T-cell (primary cell): ENCODE measurements at places on chromosomes 5 and 9. TPM values are rescaled to one million over a fixed set of nuclear protein-coding genes. Genes with fewer than 3 reads are reported as not detected.

Gene TICAM2
- 0.82 TPM for total RNA-seq

Gene PCDHB14
- total RNA-seq = not detected

Gene SPACA9
- 1.2 TPM for total RNA-seq

Gene NEUROG1
- total RNA-seq = not detected

Gene PCDHGB3
- 0.40 TPM for total RNA-seq

Gene PTPN3
- total RNA-seq = 0.05 TPM

Gene LECT2
- total RNA-seq = not detected

Gene S100Z
- 0.35 TPM for total RNA-seq

- no peaks in the 10 kb centered on the region for H3K4me1 ChIP-seq
- H3K4me3 ChIP-seq = no peak overlapping the region
- H3K36me3 ChIP-seq = no peaks in the 10 kb centered on the region
Measured at GRCh38 chr5:65020492-65020891, 251.8 kb downstream of the CWC27 start.

GRCh38 chr9:129617167-129617566 is 3.7 kb downstream of the C9orf50 start:
- no peak overlapping the region for H3K27ac ChIP-seq
- no peaks in the 10 kb centered on the region for H3K4me1 ChIP-seq
- peaks cover 58% of the 10 kb centered on the region for H3K27me3 ChIP-seq
- H3K4me3 ChIP-seq = no peak overlapping the region

DNA sequence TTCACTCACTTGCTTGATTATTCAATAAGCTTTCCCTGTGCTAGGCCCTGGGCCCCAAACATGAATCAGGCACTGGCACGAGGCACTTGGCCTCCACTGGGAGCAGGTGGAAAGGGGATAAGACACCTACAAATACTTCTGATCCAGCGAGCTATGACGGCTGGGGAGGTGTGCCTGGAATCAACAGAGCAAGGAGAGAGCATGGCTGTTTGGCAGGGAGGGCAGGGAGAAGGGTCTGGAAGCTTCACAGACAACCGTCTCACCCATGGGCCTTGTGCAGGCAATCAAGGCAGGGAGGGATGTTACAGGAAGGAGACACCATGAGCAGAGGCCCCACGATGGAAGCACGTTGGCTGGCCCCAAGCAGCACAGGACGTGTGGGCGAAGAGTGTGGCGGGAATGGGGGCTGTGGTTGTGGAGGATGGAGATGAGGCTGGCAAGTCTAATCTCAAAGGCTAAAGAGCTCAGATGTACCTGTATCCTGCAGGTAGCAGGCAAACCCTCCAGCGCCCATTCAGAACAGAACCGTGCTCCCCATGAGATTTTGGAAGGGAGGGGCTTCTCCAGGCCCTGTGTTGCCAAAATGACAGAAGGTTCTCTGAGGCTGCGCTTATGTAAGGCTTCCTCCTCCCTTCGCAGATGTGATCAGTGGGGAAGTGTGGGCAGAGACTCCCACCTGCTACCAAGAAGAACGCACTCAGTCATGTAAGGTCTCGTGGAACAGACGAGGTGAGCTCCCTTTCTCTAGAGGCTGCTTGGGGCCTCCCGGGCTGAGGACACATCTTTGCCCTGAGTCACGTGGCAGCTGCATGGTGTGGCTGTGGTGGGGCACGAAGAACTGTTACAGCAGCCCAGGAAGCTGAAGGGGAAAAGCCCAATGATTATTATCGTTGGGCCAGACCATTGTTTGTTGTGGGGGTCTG is 189.7 kb downstream of the DAB2IP start:
- no peak overlapping the region for H3K4me3 ChIP-seq
- H3K36me3 ChIP-seq = no peaks in the 10 kb centered on the region
- H3K27ac ChIP-seq = no peak overlapping the region
- DNase-seq = no peak
- H3K4me1 ChIP-seq = no peaks in the 10 kb centered on the region

GRCh38 chr9:123337971-123338370 is 18.0 kb upstream of the CRB2 start:
- no peak for DNase-seq
- peaks cover 10% of the 10 kb centered on the region for H3K4me1 ChIP-seq
- no peaks in the 10 kb centered on the region for H3K36me3 ChIP-seq
- no peak overlapping the region for H3K4me3 ChIP-seq
- H3K27ac ChIP-seq = no peak overlapping the region
- no peaks in the 10 kb centered on the region for H3K27me3 ChIP-seq

GRCh38 chr9:101094686-101095085 is 66.2 kb downstream of the PLPPR1 start:
- no peak for DNase-seq
- no peaks in the 10 kb centered on the region for H3K36me3 ChIP-seq
- no peaks in the 10 kb centered on the region for H3K27me3 ChIP-seq

- H3K27ac ChIP-seq = peak overlapping the region; percentile 67
- H3K4me1 ChIP-seq = peaks cover 48% of the 10 kb centered on the region
- no peak for DNase-seq
- H3K36me3 ChIP-seq = no peaks in the 10 kb centered on the region
- H3K4me3 ChIP-seq = peak overlapping the region; percentile 73
Measured at GRCh38 chr5:1111241-1111726, 579 bp downstream of the SLC12A7 start.

- H3K4me1 ChIP-seq = no peaks in the 10 kb centered on the region
- H3K27ac ChIP-seq = no peak overlapping the region
- H3K4me3 ChIP-seq = no peak overlapping the region
- no peak for DNase-seq
Measured at GRCh38 chr9:98158071-98158831, 34.2 kb downstream of the CORO2A start.

- H3K36me3 ChIP-seq = no peaks in the 10 kb centered on the region
- H3K4me1 ChIP-seq = no peaks in the 10 kb centered on the region
- H3K27me3 ChIP-seq = no peaks in the 10 kb centered on the region
- H3K27ac ChIP-seq = no peak overlapping the region
- H3K4me3 ChIP-seq = no peak overlapping the region
- no peak for DNase-seq
Measured at GRCh38 chr5:107736638-107737037, 65.9 kb upstream of the EFNA5 start.

DNA sequence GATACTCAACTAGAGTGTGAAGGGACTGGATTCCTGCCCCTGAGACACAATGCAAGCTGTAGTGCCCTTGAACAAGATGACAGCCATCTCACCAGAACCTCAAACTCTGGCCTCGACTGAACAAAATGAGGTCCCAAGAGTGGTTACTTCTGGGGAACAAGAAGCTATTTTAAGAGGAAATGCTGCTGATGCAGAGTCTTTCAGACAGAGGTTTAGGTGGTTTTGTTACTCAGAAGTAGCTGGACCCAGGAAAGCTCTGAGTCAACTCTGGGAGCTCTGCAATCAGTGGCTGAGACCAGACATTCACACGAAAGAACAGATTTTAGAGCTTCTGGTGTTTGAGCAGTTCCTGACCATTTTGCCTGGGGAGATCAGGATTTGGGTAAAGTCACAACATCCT is 2.4 kb downstream of the ZNF483 start:
- H3K4me1 ChIP-seq = no peaks in the 10 kb centered on the region
- H3K4me3 ChIP-seq = no peak overlapping the region
- peaks cover 2% of the 10 kb centered on the region for H3K27me3 ChIP-seq
- H3K27ac ChIP-seq = no peak overlapping the region

- H3K4me3 ChIP-seq = no peak within 1 kb of the TSS
- no peak for DNase-seq
- no peaks in the 10 kb centered on the region for H3K4me1 ChIP-seq
- H3K27ac ChIP-seq = no peak within 1 kb of the TSS
- H3K36me3 ChIP-seq = no peaks in the 10 kb centered on the region
Measured at GRCh38 chr5:135447298-135447929, at the start of gene DCANP1. TSS of gene DCANP1 (minus strand) at chr5:135447348. CDS start at chr5:135447108, 240 bp downstream.

- H3K27me3 ChIP-seq = no peaks in the 10 kb centered on the region
- H3K36me3 ChIP-seq = no peaks in the 10 kb centered on the region
- no peak overlapping the region for H3K4me3 ChIP-seq
- no peak overlapping the region for H3K27ac ChIP-seq
Measured at GRCh38 chr5:20370061-20370460, 382.1 kb upstream of the CDH18 start.

DNA sequence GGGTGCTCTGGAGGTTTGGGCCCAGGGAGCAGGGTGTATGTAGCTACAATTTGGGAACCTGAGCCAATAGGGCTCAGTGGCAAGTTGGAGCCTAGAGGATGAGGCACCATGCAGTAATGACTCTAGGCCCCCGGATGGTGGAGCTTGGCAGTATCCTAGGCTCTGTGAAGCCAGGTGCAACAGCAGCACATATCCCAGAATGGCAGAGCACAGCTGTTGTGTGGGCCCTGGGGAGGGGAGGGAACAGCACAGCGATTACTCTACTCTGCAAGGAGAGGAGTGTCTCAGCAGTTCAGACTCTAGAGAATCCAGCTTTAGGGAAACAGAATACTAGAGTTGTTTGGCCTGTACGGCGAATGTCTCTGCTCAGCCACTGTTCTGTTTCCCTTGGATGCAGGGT is 56.1 kb downstream of the LRRTM2 start:
- no peaks in the 10 kb centered on the region for H3K4me1 ChIP-seq
- DNase-seq = no peak
- no peak overlapping the region for H3K27ac ChIP-seq
- H3K36me3 ChIP-seq = no peaks in the 10 kb centered on the region
- no peak overlapping the region for H3K4me3 ChIP-seq

- H3K36me3 ChIP-seq = no peaks in the 10 kb centered on the region
- peaks cover 25% of the 10 kb centered on the region for H3K27me3 ChIP-seq
- peaks cover 18% of the 10 kb centered on the region for H3K4me1 ChIP-seq
- H3K27ac ChIP-seq = no peak overlapping the region
Measured at GRCh38 chr5:133611357-133612248, 738 bp downstream of the FSTL4 start.

- no peaks in the 10 kb centered on the region for H3K27me3 ChIP-seq
- H3K4me3 ChIP-seq = no peak overlapping the region
- no peaks in the 10 kb centered on the region for H3K4me1 ChIP-seq
- H3K36me3 ChIP-seq = no peaks in the 10 kb centered on the region
- H3K27ac ChIP-seq = no peak overlapping the region
Measured at GRCh38 chr5:58849921-58850667, 267.2 kb downstream of the RAB3C start.

DNA sequence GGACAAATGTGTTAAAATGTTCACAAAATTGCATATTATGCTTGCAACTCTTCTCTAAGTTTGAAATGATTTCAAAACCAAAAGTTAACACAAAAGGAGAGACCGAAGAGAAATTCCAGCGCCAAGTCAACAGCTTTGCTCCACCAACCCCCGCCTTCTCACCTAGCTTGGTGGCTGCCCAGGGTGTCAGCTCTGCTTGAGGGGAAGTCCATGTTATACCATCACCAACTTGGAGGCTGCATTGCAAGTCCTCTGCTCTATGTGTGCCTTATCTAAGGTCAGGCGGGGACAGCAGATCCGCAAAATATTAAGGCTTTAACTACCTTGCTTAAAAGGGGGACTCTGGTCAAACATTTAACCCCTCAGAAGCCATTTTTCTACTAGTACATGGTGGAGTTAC is 14.6 kb downstream of the CCNJL start:
- no peak overlapping the region for H3K27ac ChIP-seq
- no peaks in the 10 kb centered on the region for H3K4me1 ChIP-seq
- no peak overlapping the region for H3K4me3 ChIP-seq
- peak; percentile 21 for DNase-seq
- H3K36me3 ChIP-seq = no peaks in the 10 kb centered on the region
- H3K27me3 ChIP-seq = no peaks in the 10 kb centered on the region

GRCh38 chr9:125839317-125839716 is 92.1 kb downstream of the PBX3 start:
- H3K36me3 ChIP-seq = no peaks in the 10 kb centered on the region
- no peaks in the 10 kb centered on the region for H3K27me3 ChIP-seq
- H3K4me1 ChIP-seq = peaks cover 3% of the 10 kb centered on the region
- no peak overlapping the region for H3K27ac ChIP-seq
- no peak overlapping the region for H3K4me3 ChIP-seq

DNA sequence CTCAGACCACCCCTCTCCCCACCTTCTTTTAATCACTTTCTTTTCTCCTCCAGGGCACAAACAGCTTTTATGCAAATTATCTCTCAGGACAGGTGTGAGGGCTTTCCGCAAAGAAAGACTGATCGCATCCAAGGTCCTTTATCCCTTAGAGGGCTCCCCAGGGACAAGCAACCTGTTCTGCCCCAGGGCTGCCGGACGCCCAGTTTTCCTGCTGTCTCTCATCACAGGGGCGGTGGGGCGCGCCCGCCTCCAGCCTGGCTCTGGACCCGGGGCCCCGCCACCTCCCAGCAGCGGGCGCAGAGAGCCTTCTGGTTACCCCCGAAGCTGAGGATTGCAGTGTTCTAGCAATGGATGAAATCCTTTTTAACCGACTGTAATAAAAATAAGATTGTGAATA is 266.1 kb downstream of the CWC27 start:
- H3K27me3 ChIP-seq = no peaks in the 10 kb centered on the region
- H3K36me3 ChIP-seq = no peaks in the 10 kb centered on the region
- peak overlapping the region; percentile 90 for H3K4me3 ChIP-seq
- DNase-seq = no peak
- H3K4me1 ChIP-seq = peaks cover 20% of the 10 kb centered on the region

DNA sequence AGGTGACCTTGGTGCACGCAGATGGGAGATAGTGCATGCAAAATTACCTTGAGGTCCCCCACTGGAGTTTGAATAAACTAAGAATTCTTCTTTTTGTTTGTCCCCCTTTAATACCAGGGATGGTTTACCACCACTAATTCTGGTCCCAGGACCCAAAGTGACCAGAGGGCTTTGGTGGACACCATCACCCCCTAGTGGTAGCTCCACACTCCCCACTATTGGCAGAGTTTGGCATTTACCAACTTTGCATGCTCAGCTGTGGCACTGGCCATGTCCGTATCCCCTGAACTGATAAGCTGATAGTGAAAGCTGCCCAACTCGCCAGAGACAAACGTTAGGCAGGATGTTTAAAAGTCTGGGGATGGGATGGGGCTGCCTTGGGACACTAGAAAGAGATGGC is 3.3 kb downstream of the ASTN2 start:
- peaks cover 40% of the 10 kb centered on the region for H3K27me3 ChIP-seq
- no peak overlapping the region for H3K27ac ChIP-seq
- H3K4me1 ChIP-seq = no peaks in the 10 kb centered on the region

DNA sequence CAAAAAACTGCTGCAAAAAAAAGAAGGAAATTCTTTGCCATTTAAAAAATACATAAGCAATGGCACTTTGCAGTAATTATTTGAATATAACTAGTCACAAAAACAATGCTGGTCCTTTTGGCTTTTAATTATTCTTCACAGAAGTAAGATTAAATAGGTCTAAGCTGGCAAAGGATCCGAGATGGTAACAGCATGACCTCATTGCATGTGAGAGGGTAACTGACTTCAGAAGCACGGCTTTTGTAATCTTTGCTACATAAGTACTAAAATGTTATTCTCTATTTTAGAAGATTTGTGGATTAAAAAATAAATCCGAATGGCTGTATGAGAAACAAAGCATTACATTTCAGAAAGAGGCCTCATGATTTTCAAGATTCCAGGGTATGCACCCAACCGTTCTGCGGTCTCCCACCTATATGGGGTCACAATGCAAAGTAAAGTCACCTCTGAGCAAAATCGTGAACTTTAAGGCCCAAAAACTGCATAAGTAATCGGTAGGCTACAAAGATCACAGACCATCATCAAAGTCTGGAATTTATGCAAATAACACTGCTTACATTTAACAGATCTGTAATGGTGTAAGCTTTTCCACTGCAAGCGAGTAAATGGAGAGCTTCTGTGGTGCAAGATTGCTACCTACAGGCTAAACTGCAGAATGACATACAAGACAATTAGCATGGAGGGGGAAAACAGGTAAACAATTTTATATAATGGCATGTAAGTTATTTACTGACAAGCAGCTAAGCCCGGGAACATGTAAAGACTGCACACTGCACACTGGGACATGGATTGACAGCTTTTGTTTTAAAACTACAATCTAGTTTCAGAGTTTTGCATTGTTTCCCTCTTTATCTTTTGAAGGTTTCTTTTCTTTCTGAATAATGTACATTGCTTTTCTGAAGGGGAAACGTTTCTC is 231.6 kb downstream of the SLF1 start:
- H3K4me3 ChIP-seq = no peak overlapping the region
- no peaks in the 10 kb centered on the region for H3K27me3 ChIP-seq
- peaks cover 2% of the 10 kb centered on the region for H3K4me1 ChIP-seq
- DNase-seq = peak; percentile 17
- H3K27ac ChIP-seq = no peak overlapping the region
